ENCODE measurements at places on chromosomes 7 and 10.

- no peak for DNase-seq
Observed at GRCh38 chr7:22182149-22182548, 174.8 kb downstream of the RAPGEF5 start.

DNA sequence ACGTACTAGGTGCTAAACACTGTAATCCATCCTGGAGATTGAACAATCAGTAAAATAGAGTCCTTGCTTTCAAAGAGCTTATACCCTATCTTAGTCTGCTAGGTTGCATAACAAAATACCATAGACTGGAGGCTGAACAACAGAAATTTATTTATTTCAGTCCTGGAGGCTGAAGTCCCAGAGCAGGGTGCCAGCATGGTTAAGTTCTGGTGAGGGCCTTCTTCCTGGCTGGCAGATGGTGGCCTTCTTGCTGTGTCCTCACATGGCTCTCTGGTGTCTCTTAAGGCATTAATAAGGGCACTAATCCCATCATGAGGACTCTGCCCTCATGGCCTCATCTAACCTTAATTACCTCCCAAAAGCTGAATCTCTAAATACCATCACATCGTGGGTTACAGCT lies 43.1 kb upstream of the ICA1 start:
- DNase-seq: no peak

- no peak for DNase-seq
Observed at GRCh38 chr10:93410697-93411348, 71.3 kb downstream of the MYOF start.

- no peak for DNase-seq
Observed at GRCh38 chr7:43491123-43491522, 91.8 kb upstream of the STK17A start.

DNA sequence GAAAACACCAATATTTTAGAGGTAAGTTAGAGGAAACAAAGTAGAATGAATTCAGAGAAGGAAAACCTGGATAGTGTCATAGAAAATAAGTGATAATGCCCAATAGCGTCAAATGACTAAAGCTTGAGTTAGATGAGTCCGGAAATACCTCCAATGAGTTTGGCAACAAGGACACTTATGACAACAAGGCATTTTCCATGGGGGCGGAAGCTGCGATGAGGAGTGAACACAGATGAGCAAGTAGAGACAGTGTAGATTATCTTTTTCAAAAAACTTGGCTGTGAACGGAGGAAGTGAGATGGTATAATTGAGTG lies 383 bp upstream of the R3HCC1L start:
- DNase-seq: no peak

DNA sequence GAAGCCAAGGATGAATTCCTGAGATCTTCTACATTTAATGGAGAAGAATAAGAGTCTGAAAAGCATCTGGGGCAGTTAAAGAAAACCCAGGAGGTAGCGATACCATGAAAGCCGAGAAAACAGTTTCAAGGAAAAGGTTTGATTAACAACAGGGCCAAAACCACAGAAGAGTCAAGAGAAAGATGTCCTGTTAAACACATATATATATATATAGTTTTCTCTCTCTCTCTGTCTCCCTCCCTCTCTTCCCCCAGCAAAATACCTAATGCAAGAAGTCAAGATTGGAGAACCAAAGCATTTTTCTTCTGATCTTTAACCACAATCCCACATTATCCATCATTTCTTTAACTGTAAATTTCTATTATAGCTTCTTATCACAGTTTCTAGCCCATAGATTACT lies 261.4 kb downstream of the SNX13 start:
- no peak for DNase-seq

DNA sequence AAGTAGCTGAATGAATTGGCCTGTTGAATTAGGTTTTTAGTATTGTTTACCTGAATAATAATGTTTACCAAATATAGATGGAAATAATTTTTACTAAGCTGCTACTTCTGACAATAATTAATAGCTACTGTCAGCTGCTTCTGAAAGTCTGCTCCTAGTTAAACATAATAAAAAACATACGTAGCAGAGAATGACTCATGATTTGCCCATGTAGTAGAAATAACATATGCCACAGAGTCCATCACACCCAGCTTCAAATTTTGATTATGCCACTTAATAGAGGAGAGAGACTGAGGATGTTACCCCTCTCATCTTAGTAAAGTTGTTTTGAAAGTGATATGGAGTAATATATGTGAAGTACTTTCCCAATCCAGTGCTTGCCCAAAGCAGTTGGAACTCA lies 57.6 kb upstream of the MDFIC start:
- no peak for DNase-seq

GRCh38 chr7:16811551-16811950 lies 6.8 kb upstream of the AGR2 start:
- DNase-seq: no peak

DNA sequence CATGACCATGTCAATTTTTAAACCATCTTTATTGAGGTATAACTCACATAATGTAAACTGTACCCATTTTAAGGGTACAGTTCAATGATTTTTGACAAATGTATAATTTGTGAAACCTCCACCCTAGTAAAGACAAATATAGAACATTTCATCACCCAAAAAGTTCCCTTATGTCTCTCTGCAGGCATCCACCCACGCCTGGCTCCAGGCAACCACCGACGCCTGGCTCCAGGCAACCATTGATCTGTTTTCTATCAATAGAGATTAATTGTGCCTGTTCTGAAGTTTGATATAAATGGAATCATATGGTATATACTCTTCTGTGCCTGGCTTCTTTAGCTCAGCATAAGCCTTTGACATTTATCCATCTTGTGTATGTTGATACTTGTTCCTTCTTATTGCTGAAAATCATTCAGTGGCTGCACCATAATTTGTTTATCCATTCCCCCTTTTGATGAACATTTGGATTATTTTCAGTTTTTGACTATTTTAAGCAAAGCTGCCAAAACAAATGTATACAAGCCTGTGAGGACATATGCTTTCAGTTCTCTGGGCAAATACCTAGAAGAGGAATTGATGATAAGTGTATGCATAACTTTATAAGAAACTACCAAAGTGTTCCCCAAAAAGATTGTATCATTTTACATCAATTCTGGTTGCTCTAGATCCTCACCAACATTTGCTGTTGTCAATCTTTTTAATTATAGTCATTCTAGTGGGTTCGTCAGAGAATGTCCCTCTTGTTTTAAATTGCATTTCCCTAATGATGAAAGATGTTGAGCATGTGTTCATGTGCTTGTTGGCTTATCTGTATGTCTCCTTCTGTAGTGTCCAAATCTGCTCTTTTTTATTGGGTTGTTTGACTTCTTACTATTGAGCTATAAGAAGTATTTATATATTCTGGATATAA lies 55.7 kb upstream of the HECTD2 start:
- no peak for DNase-seq

- no peak for DNase-seq
Observed at GRCh38 chr7:36011588-36011965, 141.5 kb upstream of the EEPD1 start.

DNA sequence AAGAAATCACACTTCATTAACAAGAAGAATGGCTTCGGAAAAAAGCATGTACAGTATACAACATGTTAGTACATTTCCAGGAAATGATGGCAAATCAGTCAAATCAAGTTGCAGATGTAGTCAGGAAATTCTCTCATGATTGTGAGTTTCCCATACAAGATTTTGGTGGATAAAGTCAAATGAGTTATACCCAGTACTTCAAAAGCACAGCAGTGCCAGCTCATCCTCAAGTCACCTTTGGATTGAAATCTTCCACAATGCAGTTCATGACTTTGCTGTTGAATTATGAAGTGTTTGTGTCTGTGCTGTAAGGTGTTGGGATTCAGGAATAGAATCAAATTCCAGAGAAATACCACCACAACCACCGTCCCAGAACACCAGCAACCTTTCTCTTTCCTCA lies 301.3 kb upstream of the BMPER start:
- DNase-seq: no peak

DNA sequence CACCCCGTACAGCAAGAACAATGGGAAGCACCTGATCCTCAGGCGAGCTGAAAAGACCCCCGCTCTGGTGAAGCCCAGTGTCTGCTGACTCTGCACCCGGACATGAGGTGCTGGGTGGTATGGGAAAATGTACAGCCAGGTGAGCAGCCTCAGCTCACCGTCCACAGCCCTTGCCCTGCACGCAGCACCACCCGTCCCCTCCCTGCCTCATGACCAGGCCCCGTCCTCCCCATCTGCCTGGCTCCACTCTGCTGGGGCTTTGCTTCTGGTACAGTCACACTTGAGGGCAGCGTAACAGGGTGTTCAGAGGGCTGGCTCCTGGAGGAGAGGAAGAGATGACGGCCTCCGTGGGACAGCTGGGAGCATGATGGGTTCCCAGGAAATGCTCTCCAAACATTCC lies 49.1 kb downstream of the NCAPG2 start:
- DNase-seq: no peak

DNA sequence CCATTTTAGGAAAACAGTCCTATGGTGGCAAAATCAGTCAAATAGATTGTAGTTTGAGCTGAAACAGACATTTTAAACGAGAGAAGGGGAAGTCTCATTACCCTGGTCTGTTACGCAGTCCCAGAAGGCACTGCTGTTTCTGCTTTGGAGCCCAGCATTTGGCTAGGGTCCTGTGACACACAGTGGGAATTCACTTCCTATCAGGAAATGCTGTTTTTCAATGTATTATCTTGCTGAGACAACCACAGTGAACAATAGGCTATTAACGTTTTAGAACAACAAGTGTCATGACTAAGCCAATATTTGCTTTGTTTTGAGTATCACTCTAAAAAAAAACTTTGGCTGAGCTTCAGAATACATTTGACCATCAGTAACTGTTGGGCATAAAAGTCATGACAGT lies 74.1 kb downstream of the ADD3 start:
- no peak for DNase-seq

GRCh38 chr7:15504351-15504750 lies 57.5 kb downstream of the AGMO start:
- no peak for DNase-seq

DNA sequence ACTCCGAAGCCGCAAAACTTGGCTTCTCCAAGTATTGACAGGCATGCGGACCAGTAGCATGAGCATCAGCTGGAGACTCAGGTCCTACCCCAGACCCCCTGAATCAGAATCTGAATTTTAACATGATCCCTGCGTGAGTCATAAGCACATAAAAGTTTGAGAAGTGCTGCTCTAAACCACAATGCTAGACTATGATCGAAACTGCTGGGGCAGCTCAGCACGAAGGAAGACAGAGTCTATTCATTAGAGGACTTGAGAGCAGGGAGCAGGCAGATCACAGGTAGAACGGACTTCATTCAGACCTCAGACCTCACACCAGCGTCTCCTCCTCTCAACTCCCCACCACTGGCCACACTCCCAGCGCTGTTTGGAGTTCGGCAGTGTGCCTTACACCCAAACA lies 16.9 kb downstream of the CAMK2G start:
- DNase-seq: no peak

- DNase-seq: no peak
Observed at GRCh38 chr10:31669357-31669756, 259.3 kb downstream of the ARHGAP12 start.

DNA sequence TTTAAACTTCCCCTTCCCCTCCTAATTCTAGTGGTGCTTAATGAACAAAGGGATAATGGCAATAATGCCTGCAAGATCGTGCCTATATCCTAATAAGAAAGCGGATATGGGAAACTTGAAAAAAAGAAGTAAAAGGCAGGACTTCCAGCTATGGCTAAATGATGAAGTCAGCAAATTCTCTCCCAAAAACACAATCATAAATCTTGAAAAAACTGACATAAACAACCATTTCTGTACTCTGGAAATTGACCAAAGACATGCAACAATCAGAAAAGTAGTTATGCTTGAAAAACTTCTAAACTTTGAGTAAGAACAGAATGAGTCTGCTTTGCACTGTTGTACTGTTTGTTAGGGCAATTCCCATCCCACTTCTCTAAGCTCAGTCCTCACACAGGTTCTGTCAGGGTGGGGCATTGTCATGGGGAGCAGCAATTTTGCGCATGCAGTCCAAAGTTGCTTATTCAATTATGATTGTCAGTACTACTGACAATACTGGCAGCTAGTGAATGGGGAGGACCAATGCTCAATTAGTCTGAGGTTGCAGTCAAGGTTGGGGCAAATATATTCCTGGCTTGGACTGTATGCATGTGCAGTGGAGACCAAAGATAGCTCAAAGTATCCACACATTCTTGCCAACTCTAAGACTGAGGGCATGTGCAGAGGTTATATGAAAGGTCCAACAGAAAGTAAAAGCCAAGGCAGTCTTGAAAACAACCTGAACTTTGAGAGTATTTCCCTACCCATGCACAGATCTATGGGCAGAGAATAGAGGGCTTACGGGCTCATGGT lies 34.1 kb upstream of the ARHGAP22 start:
- DNase-seq: no peak

- no peak for DNase-seq
Observed at GRCh38 chr7:84389242-84389641, 194.7 kb upstream of the SEMA3A start.

DNA sequence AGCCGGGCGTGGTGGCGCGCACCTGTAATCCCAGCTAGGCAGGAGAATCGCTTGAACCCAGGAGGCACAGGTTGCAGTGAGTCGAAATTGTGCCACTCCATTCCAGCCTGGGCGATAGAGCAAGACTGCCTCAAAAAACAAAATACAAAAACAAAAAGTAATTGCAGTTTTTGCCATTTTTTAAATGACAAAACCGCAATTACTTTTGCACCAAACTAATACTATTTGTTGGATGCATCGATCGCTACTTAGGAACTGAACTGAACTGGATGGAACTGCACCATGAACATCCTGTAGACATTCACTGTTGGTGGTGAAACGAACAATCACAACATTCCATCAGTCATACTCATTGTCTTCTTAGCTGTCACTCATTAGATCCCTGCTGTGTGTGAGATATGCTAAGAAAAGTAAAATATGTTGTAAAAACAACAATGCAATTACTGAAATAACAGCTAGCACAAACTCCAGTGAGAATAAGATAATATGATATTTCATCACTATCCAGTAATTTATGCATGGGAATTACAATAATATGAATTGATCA lies 341.2 kb downstream of the ACTR3B start:
- DNase-seq: no peak

- no peak for DNase-seq
Observed at GRCh38 chr10:130045091-130045652, 65.5 kb downstream of the C10orf143 start.

GRCh38 chr10:99431190-99431760 lies 851 bp upstream of the GOT1 start:
- DNase-seq: no peak

- no peak for DNase-seq
Observed at GRCh38 chr7:21071561-21072501, 285.1 kb upstream of the SP8 start.

DNA sequence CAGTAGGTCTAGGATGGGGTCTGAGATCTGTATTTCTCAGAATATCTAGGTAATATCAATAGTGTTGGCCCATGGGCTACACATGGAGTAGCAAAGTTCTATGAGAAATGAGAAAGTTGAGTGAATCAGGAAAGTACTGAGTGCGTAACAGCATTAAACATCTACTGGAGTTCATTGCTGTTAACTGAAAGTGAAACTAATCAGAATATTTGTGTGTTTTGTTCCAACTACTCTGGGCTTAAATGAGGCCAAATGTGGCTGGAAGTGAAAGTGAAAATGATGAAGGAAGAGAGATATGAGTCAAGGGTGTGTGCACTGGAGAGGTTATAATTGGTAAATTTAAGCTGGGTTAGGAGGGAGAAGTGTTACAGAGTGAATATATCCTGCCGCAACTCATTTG lies 46.5 kb downstream of the TMEM106B start:
- DNase-seq: no peak

Data from activated T-helper 1 cell treated with anti-CD3 and anti-CD28 coated beads, Interleukin-2, amount 50 U/mL, for 16 hours (primary cell).